ENCODE measurements at places on chromosomes 3 and 15.

DNA sequence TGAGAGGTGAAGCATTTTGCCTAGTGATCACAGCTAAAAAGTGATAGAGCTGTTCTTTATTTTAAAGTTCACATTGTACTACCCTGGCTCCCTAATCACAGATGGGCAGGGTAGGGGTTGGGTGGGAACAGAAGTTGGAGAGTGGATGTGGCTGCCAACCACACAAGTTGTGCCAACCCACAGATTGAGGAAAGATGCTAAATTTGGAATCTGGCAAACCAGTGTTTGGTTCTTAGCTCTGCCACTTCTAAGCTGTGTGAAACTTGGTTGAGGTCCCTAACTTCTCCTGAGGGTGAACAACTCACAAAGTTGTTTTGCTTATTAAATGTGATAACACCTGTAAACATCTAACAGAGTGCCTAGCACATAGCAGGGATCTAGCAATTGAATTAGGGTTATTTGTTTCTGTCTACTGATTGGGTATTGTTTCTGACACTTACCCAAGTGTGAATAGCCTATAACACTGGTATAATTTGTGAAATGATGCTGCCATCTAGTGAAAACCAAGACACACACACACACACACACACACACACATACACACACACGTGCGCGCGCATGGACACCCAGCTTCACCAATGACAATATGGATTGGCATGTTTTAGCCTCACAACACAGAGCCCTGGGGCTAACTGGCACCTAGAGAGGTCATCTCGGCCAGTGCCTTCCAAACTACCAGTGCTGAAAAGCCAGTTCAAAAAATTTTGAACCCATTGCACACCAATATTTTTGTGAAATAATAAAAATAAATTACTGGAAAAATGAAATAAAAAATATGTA lies 25.3 kb downstream of the ADGRG7 start:
- no peak for DNase-seq

GRCh38 chr15:89576417-89576773 lies 1.1 kb downstream of the TICRR start:
- DNase-seq = no peak

GRCh38 chr3:129736070-129736469 lies 129.6 kb upstream of the PLXND1 start:
- DNase-seq = no peak

DNA sequence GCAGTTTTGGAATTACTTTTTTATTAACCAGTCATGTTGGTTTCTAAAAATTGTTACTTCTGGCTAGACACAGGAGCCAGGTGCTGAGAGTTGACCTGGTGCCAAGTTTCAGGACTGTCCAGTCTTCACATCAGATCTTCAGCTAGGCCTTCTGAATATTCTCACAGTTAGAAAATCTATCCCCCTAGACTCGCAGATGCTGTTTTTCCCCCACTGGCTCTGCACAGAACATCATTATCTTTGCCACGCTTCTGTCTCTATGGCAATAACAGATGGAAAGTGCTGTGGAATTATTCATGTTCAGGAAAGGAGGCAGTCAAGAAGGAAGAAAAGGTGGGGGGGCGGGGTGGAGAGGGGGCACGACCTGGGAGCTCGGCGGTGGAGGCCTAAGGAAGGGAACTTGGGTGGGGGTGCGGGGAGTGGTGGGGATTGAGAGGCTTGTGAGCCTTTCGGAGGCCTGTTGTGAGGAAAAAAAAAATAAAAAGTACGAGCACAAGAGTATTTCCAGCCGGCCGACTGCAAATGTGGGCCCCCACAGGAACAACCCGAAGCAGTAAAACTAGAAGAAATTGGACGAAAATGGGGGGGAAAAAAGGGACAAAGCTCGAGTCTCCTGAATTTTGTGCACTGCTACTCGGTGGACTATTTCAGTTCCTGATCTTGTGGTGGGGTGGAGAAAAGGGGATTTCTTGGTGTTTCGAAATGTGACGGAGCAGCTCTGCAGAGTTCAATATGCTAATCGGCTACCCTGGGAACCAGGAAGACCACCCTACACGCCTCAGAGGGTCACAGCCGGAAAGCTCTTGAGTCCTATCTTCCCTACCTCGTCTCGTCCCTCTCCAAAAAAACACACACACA lies 1.5 kb upstream of the SKIL start:
- DNase-seq = no peak

- DNase-seq = no peak
Measured at GRCh38 chr3:3086239-3086638, 23.9 kb downstream of the IL5RA start.

DNA sequence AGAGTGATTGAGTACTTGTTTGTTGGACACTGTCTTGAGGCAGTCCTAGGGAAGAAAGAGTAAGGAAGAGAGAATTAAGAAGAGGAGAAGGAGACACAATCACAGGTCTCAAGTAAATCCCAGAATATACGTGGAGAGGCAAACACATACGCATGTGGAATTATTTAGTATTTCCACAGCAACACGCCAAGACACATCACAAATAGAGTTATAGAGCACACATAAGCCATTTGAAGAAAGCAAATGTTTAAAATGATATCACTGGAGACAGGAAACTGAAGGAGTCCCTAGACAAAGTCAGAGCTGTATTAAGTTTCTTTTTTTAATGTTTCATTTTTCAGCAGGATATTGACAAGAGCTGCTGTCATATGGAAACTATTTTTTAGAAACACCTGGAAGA lies 206.1 kb upstream of the LRIG1 start:
- no peak for DNase-seq

- DNase-seq = no peak
Measured at GRCh38 chr3:111700054-111700453, 104.9 kb upstream of the ZBED2 start.

DNA sequence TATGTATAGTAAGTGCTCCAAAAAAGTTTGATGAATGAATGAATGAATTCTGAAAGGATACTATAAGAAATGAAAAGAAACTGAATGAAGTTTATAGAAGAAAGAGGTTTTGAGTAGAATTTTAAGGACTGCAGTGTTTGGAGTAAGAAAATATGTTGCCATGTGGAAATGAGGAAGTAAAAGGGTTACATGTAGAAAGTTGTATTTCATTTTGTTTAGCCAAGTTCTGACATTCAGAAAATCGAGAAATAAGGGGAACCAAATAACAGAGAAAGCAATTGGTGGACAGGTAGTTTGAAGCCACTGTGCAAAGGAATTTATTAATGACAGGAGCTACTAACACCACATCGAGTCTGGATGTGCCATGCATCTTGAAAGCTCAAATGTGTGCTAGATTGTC lies 200.7 kb downstream of the SATB1 start:
- DNase-seq = no peak

GRCh38 chr3:19937459-19938294 lies 3.7 kb upstream of the EFHB start:
- DNase-seq = no peak
